ENCODE measurements at places on chromosomes 13 and 19.

DNA sequence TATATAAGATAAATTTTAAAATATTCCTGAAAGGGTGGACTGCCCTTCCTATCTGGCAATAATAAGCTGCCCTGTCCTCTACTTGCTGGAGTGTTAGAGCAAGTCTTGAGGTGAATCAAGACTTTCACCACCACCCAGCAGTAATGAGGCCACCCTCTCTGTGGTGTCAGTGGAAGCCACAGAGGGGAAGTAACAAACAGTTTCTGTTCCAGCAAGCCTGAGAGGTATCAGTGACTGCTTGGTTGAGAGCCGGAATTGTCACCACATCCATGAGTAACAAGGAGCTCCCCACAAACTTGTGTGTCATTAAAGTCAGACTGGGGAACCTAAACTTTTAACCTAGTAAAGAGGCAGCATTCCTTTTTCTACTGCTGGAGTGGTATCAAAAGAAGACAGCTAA lies 532.7 kb upstream of the SPRY2 start:
- DNase-seq = no peak

DNA sequence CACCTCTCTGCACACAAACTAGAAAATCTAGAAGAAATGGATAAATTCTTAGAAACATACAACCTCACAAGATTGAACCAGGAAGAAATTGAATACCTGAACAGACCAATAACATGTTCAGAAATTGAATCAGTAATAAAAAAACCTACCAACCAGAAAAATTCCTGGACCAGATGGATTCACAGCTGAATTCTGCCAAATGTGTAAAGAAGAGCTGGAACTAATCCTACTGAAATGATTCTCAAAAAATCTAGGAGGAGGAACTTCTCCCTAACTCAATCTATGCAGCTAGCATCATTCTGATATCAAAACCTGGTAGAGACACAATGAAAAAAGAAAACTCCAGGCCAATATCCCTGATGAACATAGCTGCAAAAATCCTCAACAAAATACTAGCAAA lies 166.7 kb downstream of the RGCC start:
- no peak for DNase-seq

- no peak for DNase-seq
These were observed 835.0 kb upstream of the PCDH20 start for GRCh38 chr13:62250501-62251201.

GRCh38 chr19:36986601-36987000 lies 70.5 kb downstream of the ZNF568 start:
- DNase-seq = no peak

DNA sequence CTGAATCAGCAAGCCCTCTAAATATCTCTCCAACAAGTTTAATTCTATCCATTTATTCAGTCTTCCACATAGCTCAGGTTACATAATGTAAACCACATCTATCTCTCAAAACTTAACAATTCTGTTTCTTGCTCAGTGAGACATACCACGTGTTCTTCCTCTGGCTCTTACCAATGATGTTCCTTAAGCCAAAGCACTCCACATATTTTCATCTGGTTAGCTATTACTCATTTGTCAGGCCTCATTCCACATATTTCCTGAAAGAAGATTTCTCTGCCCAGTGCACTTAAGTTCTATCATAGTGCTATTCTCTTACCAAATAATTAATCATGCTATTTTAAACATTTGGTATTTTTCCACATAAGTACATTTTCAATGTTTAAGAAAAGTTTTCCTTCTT lies 403.3 kb upstream of the ATXN8OS start:
- no peak for DNase-seq

GRCh38 chr13:72062566-72062965 lies 195.6 kb upstream of the DACH1 start:
- DNase-seq = no peak

GRCh38 chr19:46985542-46986415 lies 33.9 kb upstream of the NPAS1 start:
- DNase-seq = no peak

GRCh38 chr13:106350208-106350607 lies 185.3 kb downstream of the EFNB2 start:
- no peak for DNase-seq

DNA sequence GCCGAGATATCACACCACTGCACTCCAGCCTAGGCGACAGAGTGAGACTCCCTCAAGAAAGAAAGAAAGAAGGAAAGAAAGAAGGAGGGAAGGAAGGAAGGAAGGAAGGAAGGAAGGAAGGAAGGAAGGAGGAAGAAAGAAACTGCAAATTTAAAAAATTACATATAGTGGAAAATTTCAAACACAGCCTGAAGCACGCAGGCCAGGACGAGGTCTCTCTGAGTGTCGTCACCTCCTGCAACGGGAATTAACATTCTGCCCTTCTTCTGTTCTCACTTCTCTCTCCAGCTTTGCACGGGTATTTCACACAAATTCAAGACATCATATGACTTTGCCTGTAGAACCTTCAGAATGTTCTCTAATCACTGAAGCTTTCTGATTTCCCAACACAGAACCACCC lies 108.2 kb downstream of the GNG7 start:
- DNase-seq = no peak

- DNase-seq = no peak
These were observed 346.6 kb downstream of the RFC3 start for GRCh38 chr13:34164582-34164981.

GRCh38 chr19:18878058-18878797 lies 17.7 kb downstream of the CERS1 start:
- no peak for DNase-seq

DNA sequence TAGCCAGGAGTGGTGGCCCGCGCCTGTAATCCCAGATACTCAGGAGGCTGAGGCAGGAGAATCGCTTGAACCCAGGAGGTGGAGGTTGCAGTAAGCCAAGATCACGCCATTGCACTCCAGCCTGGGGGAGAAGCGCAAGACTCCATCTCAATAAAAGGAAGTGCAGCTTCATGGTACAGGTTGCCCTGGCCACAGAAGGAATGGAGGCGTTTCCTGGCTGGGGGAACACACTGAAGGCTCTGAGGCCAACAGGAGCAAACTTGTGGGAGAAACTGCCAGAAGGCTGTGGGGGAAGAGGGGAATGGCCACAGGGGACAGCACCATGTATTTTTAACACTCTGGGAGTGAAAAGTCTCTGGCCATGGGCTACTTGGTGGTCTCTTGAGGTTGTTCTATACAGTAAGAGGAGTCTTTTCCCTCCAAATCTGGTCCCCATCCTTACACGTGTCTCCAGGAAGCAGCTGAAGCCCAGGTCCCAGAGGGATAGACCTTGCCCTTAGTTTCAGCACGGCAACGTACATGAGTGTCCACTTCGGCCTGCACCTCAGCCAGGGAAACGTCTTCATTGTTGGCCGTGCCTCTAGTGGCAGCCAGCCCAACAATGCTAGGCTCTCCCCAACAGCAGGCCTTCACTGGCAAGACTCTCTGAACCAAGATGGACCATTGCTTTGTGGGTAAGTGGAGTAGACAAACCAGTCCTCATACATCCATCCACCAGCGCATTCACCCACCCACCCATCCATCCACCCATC lies 7.4 kb downstream of the MICOS13 start:
- no peak for DNase-seq

GRCh38 chr13:80086304-80086721 lies 254.6 kb downstream of the SPRY2 start:
- DNase-seq = no peak

DNA sequence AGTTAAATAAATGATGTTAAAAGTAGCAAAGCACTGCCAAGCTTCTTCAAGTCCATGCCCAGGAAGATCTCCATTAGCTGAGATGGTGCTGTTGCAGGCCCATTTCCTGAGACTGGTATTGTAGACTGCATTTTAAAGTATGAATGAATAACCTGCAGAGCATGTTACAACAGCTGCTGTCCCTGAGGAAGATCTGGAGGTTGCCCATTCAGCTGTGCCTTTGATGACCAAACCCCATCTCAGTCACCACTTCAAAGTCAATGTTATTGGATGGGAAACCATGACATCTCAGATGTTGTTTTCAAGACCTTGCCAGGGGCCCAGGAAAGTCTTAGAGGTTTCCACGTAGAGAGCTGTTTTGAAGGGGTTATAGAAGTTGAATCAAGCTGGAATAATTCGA lies 281.3 kb downstream of the MTUS2 start:
- no peak for DNase-seq

DNA sequence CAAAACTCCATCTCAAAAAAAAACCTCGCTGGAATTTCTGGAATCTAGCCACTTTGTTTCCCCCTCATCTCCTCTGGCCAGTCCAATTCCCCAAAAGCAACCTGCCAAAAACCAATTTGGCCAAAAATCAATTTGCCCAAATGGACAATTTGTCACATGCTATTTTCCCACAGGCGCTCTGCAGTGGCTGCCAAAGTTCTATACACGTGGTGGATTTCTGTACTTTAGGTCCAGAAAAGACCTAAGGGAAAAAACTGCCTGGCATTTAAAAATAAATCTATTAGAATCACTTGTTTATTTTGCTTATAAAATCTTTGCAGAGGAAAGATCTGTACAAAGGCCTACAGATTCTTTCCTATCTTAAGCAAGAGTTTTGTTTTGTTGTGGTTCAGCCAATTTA lies 79.4 kb downstream of the MAP4K1 start:
- no peak for DNase-seq

- DNase-seq = no peak
These were observed 79.2 kb downstream of the DHRS12 start for GRCh38 chr13:51724721-51725120.

- no peak for DNase-seq
These were observed 634 bp upstream of the DIAPH3 start for GRCh38 chr13:60164234-60164889.

- no peak for DNase-seq
These were observed 5.4 kb upstream of the PLAUR start for GRCh38 chr19:43675269-43675879.

- DNase-seq = no peak
These were observed 1.5 kb upstream of the ERICH4 start for GRCh38 chr19:41441321-41441945.

DNA sequence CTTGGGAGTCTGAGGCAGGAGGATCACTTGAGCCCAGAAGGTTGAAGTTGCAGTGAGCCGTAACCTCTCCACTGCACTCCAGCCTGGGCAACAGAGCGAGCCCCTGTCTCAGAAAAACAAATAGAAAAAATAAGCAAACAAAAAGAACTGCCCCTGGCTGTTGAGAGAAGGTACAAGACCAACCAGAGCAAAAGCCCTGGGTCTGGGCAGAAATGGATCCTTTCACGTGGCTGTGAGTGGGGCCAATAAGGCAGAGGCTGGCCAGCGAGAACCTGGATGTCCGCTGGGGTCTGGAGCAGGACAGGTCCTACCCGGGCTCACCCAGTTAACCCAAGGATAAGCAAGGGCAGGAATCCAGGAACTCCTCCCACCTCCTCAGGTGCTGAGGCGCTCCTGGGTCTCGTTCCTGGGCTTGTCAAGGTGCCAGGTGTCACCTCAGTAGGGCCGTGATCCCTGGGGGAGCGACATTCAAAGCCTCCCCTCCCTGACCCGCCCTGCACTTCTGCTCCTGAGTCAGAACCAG lies 4.7 kb upstream of the SLC5A5 start:
- DNase-seq = no peak

GRCh38 chr13:98731038-98731437 lies 21.4 kb downstream of the SLC15A1 start:
- DNase-seq = no peak

- DNase-seq = no peak
These were observed 1437.9 kb downstream of the EFNB2 start for GRCh38 chr13:105097521-105097920.

GRCh38 chr13:22187329-22187728 lies 516.5 kb downstream of the FGF9 start:
- DNase-seq = no peak

DNA sequence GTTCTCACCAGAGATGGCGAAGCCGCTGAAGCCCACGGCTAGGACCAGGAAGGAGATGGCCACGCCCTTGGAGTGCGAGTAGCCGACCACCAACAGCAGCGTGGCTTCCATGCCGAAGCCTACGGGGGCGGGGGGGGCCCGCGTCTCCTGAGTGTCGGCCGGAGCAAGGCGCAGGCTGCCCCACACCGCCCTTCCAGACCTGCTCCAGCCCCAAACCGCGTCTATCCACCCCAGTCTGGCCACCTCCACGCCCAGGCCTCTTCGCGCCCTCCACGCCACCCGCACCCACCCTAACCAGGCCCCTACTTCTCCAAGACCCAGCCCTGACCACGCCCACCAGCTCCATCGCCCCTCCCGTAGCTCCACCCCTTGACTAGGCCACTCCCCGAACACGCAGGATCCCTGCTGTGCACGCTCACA lies 6.2 kb downstream of the GFY start:
- no peak for DNase-seq

GRCh38 chr13:110345266-110345665 lies 38.2 kb downstream of the COL4A2 start:
- no peak for DNase-seq

DNA sequence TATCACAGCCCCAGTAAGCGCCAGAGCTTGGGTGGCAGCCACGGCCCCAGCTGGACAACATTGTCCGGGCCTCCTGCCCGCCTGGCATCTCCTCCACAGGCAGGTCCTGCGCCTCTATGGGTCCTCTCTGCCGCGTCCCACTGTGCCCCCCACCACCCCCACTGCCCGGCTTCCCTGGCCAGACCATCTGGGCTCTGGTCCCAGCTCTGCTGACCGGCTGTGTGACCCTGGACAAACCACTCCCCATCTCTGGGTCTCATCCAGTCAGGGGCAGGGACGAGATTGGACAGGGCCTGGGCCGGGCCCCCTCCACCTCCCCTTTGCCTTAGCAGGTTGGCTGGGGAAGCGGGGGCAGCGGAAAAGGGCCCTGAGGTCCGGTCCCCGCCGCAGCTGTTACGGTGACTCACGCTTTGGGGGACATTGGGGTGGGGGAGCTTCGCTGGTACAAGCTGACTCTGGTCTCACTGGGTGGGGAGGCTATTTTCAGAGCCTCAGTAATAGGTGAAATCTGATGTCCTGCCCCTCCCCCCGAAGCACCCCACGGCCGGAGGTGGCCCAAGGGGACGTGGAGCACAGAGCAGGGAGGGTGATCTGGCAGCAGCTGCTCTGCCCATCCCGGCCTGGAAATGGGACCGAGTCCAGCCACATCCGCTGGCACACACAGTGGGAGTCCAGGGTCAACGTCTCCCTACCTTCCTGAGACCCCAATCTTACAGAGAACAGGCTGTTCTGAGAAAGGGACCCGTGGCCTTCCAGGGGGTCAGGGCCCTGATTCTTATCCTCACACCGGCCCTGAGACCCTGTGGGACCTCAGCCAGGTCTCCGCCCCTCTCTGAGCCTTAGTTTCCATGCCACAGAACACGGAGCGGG lies 9.1 kb downstream of the NFIC start:
- DNase-seq = no peak

DNA sequence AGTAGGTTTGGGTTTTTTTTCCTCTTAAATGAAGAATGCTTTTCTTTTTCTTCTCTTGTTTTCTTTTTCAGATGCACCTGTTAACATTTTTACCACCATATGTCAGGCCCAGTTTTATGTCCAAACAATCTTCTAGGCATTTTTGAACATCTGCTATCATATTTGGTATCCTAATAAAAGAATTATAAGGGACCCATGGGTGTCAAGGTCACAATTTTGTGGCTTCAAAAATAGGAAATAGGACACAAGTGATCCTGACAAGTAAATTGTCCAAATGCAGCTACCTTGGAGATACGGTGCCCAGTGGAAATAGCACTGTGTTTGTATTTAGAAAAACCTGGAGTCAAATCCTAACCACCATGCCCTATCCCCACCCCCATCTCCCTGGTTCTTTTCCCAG lies 270.3 kb downstream of the MZT1 start:
- no peak for DNase-seq
